Mucosa of descending colon (tissue), 3 donors: ENCODE measurements at places on chromosomes 5 and 9. TPM values are rescaled to one million over a fixed set of nuclear protein-coding genes. Genes with fewer than 3 reads are reported as not detected.

DNA sequence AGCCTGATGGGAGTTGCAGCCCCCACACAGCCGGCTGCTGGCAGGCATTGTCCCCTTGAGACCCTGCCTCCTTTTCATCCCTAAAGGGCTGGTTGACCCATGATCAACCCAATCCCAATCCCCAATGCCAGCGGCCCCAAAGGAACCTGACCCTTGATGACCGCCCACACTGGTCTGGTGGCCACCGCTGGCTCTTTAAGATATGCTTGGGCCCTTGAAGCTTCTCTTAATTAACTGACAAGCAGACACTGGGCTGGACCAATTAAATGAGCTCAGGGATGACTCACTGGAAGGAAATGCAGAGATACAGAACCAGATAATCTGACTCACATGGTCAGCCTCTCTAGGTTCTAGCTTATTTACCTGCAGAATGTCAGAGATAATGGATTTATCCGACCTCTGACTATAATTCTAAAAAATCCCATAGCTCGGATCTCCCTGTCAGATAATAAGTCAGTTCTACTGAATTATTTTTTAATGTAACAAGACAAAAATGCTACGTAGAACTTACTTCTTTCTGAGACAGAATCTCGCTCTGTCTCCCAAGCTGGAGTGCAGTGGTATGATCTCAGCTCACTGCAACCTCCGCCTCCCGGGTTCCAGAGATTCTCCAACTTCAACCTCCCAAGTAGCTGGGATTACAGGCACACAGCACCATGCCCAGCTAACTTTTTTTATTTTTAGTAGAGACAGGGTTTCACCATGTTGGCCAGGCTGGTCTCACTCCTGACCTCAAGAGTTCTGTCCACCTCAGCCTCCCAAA lies 11.1 kb upstream of the MLANA start:
- no peak for DNase-seq

DNA sequence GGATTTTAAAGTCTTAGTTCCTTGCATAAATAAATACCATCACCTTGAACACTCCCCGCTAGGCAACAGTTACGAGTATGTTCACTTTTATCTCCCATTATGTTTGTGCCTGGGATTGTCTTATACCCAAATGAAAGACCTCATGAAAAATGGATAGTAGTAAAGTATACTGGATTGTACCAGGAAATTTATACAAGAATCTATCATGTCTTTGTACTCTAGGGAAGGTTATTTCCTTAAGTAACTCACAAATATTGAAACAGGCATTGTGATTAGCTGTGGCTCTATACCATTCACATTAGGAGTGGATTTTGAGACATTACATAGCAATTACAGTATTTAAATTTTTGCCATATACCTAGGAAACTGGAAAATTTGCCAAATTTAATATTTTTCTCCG lies 24.0 kb downstream of the NFIB start:
- no peak for DNase-seq

- no peak for DNase-seq
Observed at GRCh38 chr9:2727966-2728613, 10.8 kb downstream of the KCNV2 start.

- DNase-seq, result no peak
Observed at GRCh38 chr5:89471115-89471514, 588.1 kb upstream of the MEF2C start.

DNA sequence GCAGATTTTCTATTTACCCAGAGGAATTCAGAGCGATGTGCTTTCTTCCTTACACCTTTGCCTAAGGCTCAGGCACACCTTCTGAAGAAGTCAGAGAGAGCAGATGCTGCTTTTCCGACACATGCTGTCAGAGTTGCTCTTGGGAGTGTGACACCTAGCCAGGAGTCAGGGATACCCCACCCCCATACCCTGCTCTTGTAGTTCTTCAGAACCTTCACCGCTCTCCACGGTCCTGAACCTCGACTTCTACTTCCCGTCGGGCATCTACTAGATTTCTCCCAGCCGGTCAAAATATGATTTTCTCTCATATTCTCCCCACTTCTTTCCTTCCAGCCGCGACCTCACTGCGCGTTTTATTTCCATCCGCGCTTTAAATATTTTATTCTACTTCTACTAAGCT lies 1.7 kb downstream of the GRIN3A start:
- DNase-seq, result no peak

GRCh38 chr5:174667526-174667925 lies 56.9 kb upstream of the MSX2 start:
- DNase-seq, result no peak

DNA sequence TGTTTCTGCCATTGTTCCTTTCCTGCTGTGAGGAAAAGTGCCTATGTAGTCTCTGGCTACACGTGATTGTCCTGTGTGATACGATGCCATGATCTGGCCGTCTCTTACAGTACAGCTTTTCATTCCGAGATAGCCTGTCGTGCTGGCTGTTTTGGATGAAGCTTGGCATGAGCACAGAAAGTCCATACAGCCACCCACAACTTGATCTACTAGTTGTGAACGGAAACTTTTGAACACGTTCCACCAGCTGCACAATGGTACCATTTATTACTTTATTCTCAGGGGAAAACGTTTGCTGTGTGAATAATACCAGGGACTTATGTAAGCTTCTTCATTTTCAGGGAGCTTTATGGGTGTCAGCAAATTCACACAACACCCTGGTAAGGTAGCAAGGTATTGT lies 217.6 kb upstream of the ANKRD55 start:
- DNase-seq, result no peak

DNA sequence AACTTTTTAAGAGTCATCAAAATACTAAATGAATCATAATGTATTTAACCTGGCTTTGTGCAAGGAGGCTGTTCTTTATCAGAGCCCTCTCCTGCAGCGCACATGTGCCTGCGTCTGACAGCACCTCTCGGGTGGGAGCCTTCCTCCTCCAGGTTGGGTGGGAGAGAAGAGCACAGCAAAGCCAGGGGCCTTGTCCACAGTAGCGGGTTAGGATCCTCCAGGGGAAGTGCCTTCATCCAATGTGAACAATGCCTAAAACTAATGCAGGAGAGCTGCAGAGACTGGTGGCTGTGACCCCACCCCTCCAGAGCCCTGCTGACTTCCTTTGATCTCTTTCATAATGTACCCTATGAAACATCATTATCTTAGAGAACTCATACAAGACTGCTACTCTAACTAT lies 10.2 kb downstream of the UBE2QL1 start:
- DNase-seq, result no peak

GRCh38 chr5:35626108-35626507 lies 8.4 kb downstream of the SPEF2 start:
- no peak for DNase-seq

DNA sequence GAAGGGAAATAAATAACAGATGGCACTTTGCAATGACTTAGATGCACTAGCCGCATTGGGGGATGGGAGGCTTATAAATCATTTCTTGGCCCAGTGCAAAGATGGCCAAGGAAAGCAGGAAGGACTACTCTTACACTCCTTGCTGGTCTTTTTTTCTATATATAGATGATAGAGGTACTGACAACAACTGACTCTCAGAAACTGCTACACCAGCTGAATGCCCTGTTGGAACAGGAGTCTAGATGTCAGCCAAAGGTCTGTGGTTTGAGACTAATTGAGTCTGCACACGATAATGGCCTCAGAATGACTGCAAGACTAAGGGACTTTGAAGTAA lies 1.7 kb downstream of the CCNG1 start:
- DNase-seq, result no peak

DNA sequence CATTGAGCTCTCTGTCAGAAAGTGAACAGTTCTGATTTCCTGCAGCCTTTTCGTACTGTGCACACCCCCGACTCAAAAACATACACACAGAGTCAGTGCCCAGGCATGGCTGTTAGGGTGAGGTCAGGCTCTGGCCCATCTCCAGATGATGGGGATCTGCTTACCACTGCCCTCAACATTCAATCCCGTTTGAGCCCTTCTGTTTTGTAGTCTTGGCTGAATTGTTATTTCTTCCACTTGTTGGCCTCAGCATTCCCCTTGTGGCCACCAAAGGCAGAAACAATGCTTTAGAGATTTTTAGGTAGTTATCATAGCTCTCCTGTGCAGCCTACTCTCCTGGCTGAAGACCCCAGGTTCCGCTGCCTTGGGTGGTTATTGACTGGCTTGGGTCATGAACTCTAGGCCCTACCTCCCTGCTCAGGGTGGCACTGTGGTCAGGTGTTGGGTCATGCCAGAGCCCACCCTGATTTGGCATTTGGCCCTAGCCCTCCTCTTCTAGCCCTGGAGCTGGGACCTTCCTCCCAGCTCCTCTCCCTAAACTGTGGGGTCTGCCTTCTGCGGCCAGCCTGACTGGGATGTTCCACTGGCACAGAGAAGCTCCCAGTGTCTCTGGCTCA lies 7.8 kb upstream of the MYOZ3 start:
- no peak for DNase-seq

- DNase-seq, result no peak
Observed at GRCh38 chr9:27352457-27353165, 55.7 kb upstream of the EQTN start.

DNA sequence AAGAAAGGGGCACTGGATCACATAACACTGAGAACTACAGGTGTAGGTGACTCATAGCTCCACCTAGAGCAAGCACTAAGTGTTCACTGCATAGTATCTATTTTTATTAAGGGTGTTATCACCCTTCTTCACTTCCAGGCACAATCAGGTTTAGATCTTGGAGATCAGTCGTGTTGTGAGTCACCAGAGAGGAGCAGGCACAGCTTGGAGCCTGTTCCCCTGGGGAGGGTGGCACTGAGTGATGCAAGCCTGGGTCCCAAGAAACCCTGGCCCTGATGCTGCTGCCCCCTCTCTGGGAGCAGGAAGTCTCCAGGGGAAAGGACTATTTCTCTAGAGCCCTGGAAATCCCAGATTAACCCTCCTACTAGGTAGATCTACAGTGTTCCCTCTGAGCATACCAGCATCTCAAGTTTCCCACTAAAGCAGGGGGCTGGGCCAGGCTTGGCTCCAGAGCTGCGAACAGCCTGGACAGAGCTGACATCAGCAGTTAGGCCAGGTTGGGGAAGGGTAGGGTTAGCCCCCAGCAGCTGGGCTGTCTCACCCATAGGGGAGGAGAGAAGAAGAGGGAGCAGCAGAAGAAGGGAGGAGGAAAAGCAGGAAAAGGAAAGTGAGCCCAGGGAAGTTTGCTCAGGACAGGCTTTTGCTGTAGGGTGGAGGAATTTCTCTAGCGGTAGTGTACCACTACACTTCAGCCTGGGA lies 28.1 kb upstream of the SPINK4 start:
- DNase-seq, result no peak

GRCh38 chr5:56330167-56330566 lies 97.0 kb upstream of the ANKRD55 start:
- DNase-seq, result no peak

DNA sequence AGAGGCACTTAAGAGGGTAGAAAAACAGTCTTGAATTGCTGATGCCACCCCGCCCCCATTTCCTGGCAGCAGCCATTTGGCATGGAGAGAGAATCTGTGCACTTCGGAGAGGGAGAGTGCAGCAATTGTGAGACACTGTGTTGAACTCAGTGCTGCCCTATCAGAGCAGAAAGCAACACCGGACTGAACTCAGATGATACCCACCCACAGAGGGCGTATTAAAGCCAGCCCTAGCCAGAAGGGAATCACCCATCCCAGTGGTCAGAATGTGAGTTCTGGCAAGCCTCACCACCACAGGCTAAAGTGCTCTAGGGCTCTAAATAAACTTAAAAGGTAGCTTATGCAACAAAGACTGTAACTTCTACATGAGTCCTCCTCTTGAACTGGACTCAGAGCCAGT lies 88.4 kb upstream of the RGS7BP start:
- no peak for DNase-seq

GRCh38 chr5:146758938-146759337 lies 119.6 kb downstream of the PPP2R2B start:
- DNase-seq, result no peak

DNA sequence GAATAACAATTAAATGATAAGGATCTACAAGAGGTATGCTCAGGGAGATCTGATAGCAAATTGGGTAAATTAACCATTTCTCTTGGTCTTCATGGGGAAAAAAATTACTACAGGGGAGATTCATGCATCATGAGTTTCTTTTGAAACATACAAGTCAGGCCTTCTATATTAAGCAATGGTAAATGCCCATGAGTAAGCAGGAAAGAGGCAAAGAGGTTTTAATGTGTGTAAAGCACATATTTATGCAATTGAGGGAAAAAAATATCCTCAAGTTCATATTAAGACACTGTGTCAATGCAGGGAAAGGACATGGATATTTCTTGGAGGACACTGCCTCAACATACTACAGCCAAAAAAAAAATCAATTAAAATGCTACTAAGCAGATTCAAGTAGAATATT lies 73.4 kb upstream of the NR4A3 start:
- DNase-seq, result no peak

DNA sequence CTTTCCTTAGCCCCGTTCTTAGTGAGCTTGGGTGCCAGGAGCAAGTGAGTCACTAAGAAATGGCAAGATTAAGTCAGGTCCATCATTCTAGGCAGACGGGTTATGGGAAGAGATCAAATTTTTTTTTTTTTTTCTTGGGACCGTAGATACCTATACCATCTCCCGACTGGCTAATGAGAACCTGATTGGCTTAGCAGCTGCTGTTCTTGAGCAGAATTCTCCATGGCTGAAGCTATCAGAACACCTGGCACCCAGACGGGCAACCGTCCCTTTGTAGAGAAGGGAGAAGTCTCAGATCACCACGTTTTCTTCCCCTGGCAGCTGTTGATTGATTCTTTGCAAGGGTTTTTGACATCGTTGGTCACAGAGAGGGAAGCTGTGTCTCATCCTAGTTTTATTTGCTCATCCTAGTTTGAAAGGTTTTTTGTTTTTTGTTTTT lies 78.6 kb downstream of the AOPEP start:
- DNase-seq, result no peak

DNA sequence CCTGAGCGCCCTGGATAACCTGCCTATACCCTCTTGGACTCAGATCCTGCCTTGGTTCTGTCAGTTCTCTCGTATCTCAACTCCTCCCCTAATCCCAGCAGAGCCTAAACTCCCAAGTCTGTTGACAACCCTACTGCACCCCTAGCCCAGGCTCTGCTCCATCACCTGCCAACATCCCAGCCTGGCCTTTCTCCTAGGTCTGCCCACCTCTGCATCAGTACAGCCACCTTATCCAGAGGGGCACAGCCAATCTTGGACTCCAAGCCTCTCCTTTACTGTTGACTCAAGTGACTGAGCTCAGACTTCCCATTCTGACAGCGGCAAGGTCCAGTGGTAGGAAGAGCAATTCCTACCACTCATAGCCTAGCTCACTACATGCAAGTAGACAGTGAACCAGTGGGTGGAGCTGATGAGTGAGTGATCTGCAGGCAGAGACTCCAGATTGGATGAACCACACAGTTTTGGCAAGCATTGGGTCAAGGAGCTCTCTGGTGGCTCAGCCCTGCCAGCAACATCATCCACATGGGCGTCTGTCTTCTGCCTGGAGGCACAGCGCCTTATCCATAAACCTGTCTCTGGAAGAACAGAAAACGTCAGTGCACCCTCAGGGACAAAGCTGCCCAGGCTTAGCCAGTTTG lies 26.5 kb downstream of the TRMO start:
- no peak for DNase-seq

- DNase-seq, result no peak
Observed at GRCh38 chr9:21402386-21403251, 6.3 kb upstream of the IFNA8 start.

CD74 gene
- 284 TPM for total RNA-seq

ALDH1A1 gene
- 84.1 TPM for total RNA-seq

CAVIN4 gene
- total RNA-seq, result 0.82 TPM

GFI1B gene
- 1.4 TPM for total RNA-seq

SPOUT1 gene
- total RNA-seq, result 31.7 TPM

ERBIN gene
- total RNA-seq, result 129 TPM

PDGFRB gene
- 27.1 TPM for total RNA-seq

PHYHD1 gene
- total RNA-seq, result 2.2 TPM

POLR3G gene
- 1.5 TPM for total RNA-seq

SH2D3C gene
- total RNA-seq, result 4.7 TPM

SPAAR gene
- total RNA-seq, result 2.9 TPM

TTC16 gene
- not detected for total RNA-seq
